Amniotic epithelial cell (primary cell): ENCODE measurements at places on chromosomes 4 and X.

DNA sequence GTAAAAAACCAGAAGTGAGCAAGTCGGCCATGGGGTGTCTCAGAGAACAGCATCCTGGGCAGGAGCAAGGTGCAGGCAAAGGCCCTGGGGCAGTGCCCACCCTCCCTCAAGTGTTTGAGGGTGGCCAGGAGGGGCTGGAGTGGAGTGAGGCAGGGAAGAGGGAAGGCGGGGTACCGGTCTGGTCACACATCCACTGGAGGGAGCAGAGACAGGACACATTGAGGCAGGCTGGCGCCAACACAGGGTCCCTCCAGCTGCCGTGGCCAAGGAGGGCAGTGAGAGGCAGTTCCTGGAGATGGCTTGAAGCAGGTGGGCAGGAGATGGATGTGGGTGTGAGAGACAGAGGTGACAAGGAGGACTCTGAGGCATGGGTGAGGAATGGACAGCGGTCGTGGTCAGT lies 20.3 kb upstream of the RNF4 start:
- no peak for DNase-seq

GRCh38 chr4:119233750-119234149 lies 21.2 kb downstream of the USP53 start:
- DNase-seq: peak; percentile 58

- peak; percentile 37 for DNase-seq
Measured at GRCh38 chr4:1072830-1073446, 40.4 kb downstream of the RNF212 start.

DNA sequence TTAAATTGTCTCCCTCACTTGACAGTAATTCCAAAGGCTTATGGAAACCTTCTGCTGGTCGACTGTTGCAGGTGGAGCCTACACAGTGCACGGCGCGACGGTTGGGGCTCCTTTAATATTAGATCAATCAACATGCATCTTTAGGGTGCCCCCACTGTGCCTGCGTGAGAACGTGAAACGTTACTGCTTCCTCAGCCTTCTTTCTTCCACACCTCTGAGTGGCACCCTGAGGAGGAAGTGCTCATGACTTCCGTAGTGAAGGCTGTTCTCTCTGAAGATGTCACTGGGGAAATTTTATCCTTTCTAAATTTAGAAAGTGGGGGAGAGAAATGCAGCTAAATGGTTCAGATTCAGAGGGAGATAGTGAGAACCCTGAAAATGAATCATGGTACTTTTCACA lies 184.0 kb upstream of the ZFP42 start:
- no peak for DNase-seq

GRCh38 chr4:128871948-128872347 lies 62.4 kb downstream of the JADE1 start:
- peak; percentile 99 for DNase-seq

- DNase-seq: peak; percentile 6
Measured at GRCh38 chr4:125338814-125339213, 24.1 kb downstream of the FAT4 start.

- DNase-seq: no peak
Measured at GRCh38 chrX:64976673-64977040, 407 bp upstream of the ZC4H2 start.

DNA sequence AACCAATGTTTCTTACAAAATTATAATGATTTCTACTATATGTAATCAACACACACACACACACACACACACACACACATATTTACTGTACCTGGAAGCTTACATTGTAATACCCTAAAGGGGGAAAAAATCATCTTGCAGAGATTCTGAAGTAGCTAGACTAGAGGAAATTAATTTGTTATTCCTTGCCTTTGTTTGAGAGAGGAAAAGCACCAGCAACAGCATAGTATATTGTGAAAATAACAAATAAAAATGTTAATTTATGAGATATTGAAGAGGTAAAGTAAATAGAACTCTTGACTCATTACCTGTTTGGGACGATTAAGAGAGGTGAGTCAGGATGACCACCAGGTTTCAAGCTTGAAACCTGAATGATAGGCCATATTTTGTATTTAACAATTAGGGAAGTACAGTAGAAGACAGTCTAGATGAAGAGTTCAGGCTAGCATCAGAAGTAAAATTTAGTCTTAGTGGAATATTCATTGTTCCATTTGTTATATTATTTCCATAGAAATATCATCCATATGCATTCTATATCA lies 873.4 kb upstream of the PCDH10 start:
- DNase-seq: no peak

DNA sequence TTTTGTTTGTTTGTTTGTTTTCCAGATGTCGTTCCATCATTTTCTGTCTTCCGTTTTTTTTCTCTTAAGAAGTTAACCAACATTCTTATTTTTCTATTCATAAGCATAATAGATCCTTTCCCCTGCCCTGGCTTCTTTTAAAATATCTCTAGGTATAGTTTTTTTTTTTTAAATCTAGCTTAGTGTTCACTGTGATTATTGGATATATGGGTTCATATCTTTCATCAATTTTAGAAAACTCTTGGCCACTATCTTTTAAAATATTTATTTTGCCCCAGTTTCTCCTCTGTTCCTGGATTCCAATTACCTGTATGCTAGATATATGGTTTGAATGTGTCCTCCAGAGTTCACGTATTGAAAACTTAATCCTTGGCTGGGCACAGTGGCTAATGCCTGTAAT lies 59.6 kb downstream of the GSX2 start:
- no peak for DNase-seq

DNA sequence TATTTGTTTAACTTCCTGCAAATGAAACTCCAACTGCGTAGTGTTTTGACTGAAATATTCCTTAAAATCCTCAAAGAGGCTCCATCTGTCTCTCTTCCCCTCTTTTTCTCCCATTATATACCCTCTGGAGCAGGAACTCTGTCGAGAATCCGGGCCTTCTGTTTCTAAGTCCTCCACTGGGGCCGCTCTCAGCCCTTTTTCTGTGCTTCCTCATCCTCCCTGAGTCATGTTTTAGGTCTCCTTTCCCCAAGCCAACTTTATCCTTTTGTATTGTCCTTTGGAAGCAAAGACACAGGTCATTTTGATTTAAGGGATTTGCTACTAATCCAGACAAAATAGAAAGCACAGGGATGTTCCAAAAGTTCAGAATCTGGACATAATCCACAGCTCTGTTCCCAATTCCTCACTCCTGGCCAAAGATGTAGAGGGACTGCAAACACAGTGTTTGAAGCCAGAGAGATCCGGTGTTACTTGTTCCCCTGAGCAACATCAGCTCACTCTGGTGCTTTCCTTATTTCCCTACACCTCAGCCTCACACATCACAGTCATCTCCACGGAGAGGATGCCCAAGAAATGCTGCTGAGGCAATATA lies 131.0 kb upstream of the KLF3 start:
- no peak for DNase-seq

- DNase-seq: no peak
Measured at GRCh38 chr4:113884655-113885054, 94.8 kb downstream of the ARSJ start.

DNA sequence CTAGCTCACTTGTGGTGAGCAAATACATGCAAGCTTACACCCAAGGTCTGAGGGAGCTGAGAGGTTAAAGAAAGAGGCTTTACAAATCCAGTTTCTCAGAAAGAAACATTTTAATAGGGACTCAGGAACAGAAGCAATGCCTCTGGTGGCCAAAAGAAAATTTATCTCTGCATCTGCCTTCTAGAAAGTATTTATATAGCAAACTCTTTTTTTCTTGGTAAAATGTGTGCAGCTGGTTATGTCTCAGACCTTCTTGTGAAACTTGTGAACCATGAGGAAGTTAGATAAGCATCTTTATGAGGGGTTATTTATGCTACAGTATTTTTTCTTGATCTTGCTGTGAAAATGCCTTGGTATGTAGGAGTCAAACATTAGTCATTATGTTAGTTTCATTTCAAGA lies 48.5 kb upstream of the CYSLTR1 start:
- no peak for DNase-seq

- no peak for DNase-seq
Measured at GRCh38 chr4:141409556-141409955, 188.9 kb downstream of the ZNF330 start.

GRCh38 chr4:16439768-16440167 lies 213.5 kb upstream of the TAPT1 start:
- DNase-seq: no peak

- no peak for DNase-seq
Measured at GRCh38 chr4:27272217-27272616, 411.6 kb downstream of the STIM2 start.

GRCh38 chr4:169934794-169935429 lies 91.3 kb downstream of the MFAP3L start:
- no peak for DNase-seq

DNA sequence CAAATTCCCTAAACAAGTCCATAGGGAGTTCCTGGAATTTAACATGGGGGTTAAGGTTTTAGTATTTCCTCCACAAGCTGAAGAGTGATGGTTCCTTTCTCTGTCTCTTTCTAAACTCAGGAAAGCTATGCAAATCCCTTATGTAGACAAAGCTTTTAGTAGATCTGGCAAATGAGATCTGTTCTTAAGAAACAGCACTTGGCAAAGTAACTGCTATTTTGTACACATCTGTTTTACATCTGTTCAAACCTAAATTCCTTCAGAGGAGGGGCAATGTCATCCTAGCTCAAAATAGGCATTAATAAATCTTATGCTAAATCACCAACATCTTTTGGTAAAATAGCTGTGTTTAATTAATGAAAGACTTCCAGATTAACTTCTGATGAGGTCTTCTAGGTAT lies 137.8 kb upstream of the TBC1D9 start:
- DNase-seq: peak; percentile 19

GRCh38 chr4:79025170-79025569 lies 85.9 kb upstream of the PAQR3 start:
- DNase-seq: no peak

GRCh38 chrX:154426916-154427770 lies 1.3 kb upstream of the ATP6AP1 start:
- no peak for DNase-seq
